ENCODE measurements at places on chromosomes 7 and 10. TPM values are rescaled to one million over a fixed set of nuclear protein-coding genes. Genes with fewer than 3 reads are reported as not detected.

DNA sequence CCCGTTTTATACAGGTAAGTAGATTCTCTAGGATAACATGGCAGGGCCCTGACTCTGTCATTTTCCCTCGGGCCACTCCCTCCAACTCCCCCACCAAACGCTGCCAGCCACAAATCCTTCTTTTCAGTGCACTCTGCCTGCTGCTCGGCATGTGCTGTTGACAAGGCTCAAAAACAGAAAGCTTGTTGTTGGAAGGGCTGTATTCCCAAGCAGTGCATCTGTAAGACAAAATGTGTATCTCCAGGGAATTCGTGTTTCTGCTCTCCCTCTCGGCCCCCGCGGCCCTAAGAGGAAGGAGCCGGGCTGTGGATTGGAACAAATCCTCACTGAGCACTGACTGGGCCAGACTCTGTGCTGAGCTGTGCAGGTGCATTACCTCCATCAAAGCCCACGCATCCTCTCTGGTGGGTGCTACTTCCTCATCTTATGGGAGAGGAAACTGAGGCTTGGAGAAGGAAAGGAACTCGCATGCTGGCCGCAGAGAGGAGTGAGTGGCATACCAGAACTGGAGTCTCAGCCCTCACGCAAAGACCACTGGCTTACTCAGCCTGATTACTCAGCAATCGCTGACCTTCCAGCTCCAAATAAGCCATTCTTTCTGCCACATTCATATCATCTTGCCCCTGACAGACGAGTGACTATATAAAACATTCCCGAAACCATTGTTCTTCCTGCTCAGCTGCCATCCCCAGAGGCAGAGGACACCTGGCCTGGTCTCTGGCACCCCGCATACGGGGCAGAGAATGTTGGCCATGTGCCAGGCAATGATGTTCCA is 33.5 kb upstream of the ENO4 start:
- H3K36me3 ChIP-seq, result no peaks in the 10 kb centered on the region
- peaks cover 2% of the 10 kb centered on the region for H3K27me3 ChIP-seq
- H3K4me1 ChIP-seq, result no peaks in the 10 kb centered on the region
- DNase-seq, result no peak

GRCh38 chr10:22338931-22339330 is 6.4 kb upstream of the SPAG6 start:
- peaks cover 12% of the 10 kb centered on the region for H3K4me1 ChIP-seq
- no peaks in the 10 kb centered on the region for H3K36me3 ChIP-seq
- no peaks in the 10 kb centered on the region for H3K27me3 ChIP-seq
- DNase-seq, result no peak
- H3K27ac ChIP-seq, result no peak overlapping the region

DNA sequence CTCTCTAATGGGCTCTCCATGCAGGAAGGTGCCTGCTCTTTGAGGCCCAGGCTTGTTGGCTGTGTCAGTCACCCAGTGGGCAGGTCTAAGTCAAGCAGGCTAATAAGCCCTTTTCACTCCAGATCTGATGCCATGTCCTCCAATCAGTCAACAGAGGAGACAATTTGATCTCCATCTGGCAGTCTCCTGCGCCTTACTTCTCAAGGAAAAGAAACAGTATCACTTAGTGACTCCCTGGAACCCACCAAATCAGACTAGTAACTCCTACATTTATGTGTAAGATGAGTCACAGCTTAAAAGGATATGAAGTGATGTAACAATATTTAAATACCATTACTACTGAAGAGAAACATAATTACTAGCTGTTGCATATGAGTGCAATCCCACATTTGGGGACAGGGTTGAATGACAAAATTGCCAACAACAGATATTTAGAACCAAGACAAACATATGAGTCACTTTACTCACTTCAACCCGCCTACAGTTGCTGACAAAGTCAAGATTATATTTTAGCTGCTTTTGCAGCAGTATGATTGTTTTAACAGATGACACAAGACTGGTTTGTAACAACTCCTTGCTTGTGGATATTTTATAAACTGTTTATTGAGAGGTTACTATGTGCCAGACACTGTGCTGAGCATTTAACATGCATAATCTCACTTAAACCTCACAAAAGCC is 72.1 kb downstream of the USP6NL start:
- H3K27me3 ChIP-seq, result no peaks in the 10 kb centered on the region
- peaks cover 1% of the 10 kb centered on the region for H3K36me3 ChIP-seq
- H3K27ac ChIP-seq, result no peak overlapping the region
- no peak overlapping the region for H3K4me3 ChIP-seq
- DNase-seq, result peak; percentile 30
- peaks cover 27% of the 10 kb centered on the region for H3K4me1 ChIP-seq

CAV1 gene
- not detected for total RNA-seq

- no peaks in the 10 kb centered on the region for H3K36me3 ChIP-seq
- DNase-seq, result peak; percentile 21
- H3K27ac ChIP-seq, result no peak overlapping the region
- peaks cover 35% of the 10 kb centered on the region for H3K27me3 ChIP-seq
Measured at GRCh38 chr10:71708301-71708703, 11.3 kb downstream of the C10orf105 start.

DNA sequence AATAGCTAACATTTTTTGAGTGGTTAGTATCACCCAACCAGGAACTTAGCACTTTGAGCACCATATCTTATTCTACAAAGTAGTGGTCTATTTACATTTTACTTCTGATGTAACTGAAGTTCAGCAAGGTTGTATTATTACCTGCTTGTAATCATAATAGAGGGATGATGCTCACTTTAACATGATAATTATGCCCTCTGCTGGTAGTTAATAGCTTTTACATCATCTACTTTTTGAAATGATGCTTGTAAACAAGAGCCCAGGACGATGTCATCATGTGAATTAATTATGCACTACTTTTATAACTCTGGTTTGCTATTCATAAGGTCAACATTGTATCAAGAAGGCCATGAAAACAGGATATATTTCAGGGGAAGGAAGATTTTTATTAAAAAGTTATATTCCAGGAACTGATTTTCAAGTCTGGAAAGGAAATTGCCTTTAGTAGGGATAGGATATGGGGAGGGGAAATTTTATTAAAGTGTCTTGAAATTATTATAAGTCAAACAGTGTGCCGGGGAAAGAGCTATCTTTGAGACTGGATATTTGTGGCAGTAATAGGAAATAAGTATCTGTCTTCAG is 80.3 kb upstream of the SCIN start:
- no peaks in the 10 kb centered on the region for H3K27me3 ChIP-seq
- no peak overlapping the region for H3K4me3 ChIP-seq
- no peaks in the 10 kb centered on the region for H3K36me3 ChIP-seq
- H3K4me1 ChIP-seq, result no peaks in the 10 kb centered on the region

CELF2 gene
- not detected for total RNA-seq

DNA sequence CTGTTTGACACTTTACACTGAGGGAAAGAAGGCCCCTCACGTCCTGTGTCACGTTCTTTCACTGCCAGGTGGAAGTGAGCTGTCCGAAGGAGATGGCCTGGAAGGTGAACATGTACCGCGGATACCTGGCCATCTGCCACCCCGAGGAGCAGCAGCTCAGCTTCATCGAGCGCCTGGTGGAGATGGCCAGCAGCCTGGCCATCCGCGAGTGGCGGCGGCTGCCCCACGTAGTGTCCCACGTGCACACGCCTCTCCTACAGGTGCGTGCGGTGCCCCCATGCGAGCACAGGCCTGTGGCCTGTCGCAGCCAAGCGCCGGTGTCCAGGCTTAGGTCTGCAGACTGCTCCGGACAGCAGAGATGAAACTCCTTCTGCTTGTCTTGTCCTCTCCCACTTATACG is 103.4 kb downstream of the TRRAP start:
- no peak overlapping the region for H3K27ac ChIP-seq
- H3K36me3 ChIP-seq, result peaks cover 87% of the 10 kb centered on the region
- no peak for DNase-seq

HMX3 gene
- not detected for total RNA-seq

SLC16A12 gene
- not detected for total RNA-seq

DNA sequence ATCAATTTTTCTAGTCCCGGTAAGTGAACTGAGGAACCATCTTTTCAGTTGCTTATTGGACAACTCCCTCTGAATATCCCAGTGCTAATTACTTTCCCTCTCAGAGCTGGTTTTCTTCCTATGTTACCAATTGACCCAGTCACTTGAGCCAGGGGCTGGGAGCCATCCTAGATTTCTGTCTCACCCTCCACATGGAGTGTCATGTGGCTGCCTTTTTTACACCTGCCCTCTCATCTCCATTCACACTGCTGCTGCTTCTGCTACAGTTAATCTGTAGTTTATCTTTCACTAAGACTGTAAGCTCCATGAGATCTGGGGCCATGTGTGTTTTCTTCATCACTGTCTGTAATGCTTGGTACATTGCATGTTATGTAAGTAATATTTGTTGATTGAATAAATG is 35.8 kb downstream of the VCL start:
- H3K36me3 ChIP-seq, result no peaks in the 10 kb centered on the region
- H3K4me3 ChIP-seq, result no peak overlapping the region
- no peak for DNase-seq
- no peak overlapping the region for H3K27ac ChIP-seq

- H3K36me3 ChIP-seq, result no peaks in the 10 kb centered on the region
- DNase-seq, result no peak
Measured at GRCh38 chr10:18079665-18080295, 60.4 kb upstream of the CACNB2 start.

DNA sequence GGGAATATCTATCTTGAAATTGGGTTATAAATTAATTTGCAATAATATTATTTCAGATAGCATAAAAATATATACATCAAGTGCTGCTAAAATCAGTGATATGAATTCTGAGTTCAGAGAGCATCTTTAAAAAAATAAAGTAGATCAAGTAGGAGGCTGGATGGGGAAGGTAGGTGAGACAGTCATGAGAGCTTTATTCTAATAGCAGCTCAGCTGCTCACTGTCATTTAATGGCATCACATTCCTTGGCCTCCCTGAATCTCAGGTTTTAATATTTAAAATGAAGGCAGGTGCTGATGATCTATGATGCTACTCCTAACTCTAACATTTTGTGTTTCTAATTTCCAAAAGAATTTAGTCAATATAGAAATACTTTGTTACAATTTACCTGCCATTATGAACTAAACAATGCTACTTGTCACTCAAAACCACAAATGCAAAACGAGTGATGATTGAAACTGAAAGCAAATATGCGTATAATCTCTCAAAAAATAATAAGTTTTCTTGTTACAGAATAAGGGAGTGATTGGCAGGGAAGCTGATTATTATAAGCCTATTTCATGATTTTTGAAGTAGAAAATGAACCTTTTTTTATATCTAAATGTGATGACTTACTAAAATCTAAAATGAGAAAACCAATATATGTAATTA is 147.6 kb upstream of the CSTF2T start:
- no peak overlapping the region for H3K27ac ChIP-seq
- H3K36me3 ChIP-seq, result no peaks in the 10 kb centered on the region
- no peak for DNase-seq

DNA sequence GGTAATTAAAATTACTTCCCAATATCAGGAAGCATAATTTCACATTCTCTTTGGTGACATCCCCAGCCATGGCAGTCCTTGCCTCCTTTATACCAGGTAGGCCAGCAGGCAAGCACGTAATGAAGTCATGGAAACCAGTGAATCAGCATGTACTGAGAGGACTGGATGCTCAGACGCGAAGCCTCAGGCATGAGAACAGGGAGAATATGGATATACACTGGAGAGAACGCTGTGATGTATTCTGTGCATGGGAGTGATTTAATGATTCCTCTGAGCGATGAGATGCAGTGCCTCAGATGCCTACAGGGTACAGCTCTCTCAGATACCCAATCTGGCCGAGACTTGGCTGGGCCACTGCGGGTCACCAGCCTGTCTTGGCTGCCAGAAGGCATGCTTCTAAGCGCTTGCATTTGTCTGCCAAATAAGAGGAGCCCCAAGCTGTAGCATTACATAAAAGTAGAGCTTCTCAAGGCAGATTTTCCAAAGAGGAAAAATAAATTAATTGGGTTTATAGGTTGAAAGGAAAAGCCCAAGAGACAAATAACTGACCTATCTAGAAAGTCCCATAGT is 238.1 kb downstream of the RELN start:
- H3K4me1 ChIP-seq, result no peaks in the 10 kb centered on the region
- H3K4me3 ChIP-seq, result no peak overlapping the region
- DNase-seq, result no peak
- no peak overlapping the region for H3K27ac ChIP-seq
- H3K36me3 ChIP-seq, result no peaks in the 10 kb centered on the region
- H3K27me3 ChIP-seq, result no peaks in the 10 kb centered on the region

CPA2 gene
- total RNA-seq, result not detected

DNA sequence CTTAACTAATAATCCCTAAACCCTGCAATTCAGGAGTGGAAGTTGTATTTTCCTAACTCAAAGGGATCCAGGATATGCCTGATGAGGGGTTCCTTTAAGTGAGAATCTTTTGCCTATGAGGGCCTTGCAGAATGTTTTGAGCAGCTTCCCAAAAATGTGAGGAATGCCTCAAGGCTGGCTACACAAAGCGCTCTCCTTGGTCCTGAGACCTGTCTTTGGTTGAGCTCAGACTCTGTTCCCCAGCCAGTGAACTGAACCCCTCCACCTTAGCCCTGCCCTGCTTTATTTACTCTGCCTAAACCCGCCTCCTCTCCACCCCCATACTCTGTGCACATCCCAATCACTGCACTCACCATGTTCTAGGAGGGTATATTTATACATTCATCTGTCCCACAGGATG is 108.6 kb downstream of the NRCAM start:
- DNase-seq, result peak; percentile 27
- H3K27ac ChIP-seq, result no peak overlapping the region
- H3K27me3 ChIP-seq, result no peaks in the 10 kb centered on the region
- H3K4me1 ChIP-seq, result peaks cover 30% of the 10 kb centered on the region
- no peaks in the 10 kb centered on the region for H3K36me3 ChIP-seq
- no peak overlapping the region for H3K4me3 ChIP-seq

PCDH15 gene
- not detected for total RNA-seq

C7orf33 gene
- total RNA-seq, result not detected

- no peak overlapping the region for H3K4me3 ChIP-seq
- peaks cover 9% of the 10 kb centered on the region for H3K36me3 ChIP-seq
Measured at GRCh38 chr7:130890176-130891020, 156.4 kb upstream of the KLF14 start.

DNA sequence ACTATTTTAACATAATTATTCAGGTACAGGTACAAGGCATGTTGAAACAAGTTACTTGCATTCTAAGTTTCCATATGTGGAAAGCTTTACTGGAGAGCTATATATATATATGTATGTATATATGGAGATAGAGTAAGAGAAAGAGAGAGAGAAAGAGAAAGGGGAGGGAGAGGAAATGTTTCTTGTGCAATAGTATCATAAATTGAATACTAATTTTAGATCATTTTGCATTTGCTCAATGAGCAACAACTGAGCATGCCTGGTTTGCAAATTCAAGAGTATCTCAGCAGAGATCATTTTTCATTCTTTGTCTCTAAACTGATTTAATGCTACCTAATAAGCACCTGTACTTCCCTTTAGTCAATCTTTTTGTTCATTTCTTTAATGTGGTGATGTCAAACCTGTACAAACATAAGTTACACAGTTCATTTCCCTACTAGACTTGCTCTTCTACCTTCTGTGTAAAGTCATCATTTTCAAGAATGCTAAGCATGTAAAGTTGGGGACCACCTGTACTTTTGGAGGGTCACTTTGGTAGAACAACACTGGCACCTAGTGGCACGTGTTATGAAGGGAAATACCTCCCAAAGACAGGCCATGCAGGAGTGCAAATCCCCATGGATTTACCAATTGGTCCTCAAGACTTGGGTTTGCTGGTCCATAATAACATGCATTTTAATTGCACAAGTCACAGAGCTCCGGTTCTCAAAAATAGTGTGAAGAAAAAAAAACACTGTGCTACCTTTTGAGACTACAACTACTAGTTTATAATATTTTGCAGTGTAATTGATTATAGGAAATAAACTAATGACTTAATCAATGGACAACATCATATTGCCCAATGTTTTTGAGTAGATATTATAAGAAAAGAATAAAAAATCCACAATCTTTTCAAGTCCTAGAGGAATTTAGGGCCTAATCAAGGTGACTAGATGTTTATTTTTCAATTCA is 431.2 kb upstream of the IGFBP3 start:
- H3K4me1 ChIP-seq, result no peaks in the 10 kb centered on the region
- H3K4me3 ChIP-seq, result no peak overlapping the region
- H3K27me3 ChIP-seq, result peaks cover 2% of the 10 kb centered on the region

PLPP4 gene
- total RNA-seq, result not detected

Data from HepG2 (cell line).